ENCODE measurements at places on chromosomes 7 and 10.

DNA sequence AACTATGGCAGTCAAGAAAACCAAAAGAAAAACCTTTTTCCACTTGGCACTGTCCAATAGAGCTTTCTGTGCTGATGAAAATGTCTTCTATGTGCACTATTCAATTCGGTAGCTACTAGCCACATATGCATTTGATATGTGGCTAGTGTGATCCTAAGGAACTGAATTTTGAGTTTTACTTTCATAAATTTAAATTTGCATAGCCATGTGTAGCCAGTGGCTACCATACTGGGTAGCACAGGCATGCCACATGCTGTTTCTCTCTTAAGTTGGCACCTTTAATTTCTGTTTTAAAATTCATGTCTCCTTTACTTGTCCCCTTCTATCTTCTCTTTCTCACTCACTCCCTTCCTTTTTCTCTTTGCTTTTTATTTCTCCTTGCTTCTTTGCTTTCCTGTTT lies 455.7 kb downstream of the AUTS2 start:
- DNase-seq, result no peak

- no peak for DNase-seq
These were observed 262.3 kb downstream of the PTEN start for GRCh38 chr10:88125766-88126165.

DNA sequence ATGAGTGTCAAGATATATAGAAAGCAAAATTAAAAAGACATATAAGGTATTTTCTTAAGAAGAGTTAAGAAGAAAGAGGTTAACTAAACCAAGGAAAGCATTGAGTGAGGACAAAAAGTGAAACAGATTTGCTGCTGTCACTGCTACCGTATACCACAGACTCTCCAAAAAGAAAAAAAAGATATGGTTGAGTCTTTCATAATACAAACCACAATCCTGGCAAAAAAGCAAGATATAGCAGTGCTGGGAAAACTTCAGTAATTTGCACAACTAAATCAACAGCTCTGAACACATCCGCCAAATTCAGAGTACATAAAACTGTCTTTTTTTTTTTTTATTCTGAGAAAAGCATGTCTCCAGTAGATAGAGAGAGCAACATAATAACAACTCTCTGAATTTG lies 114.7 kb downstream of the ETV1 start:
- DNase-seq, result no peak

- DNase-seq, result no peak
These were observed 39.9 kb downstream of the ADCYAP1R1 start for GRCh38 chr7:31091924-31092434.

- no peak for DNase-seq
These were observed 14.0 kb downstream of the C10orf88 start for GRCh38 chr10:122939856-122940543.

DNA sequence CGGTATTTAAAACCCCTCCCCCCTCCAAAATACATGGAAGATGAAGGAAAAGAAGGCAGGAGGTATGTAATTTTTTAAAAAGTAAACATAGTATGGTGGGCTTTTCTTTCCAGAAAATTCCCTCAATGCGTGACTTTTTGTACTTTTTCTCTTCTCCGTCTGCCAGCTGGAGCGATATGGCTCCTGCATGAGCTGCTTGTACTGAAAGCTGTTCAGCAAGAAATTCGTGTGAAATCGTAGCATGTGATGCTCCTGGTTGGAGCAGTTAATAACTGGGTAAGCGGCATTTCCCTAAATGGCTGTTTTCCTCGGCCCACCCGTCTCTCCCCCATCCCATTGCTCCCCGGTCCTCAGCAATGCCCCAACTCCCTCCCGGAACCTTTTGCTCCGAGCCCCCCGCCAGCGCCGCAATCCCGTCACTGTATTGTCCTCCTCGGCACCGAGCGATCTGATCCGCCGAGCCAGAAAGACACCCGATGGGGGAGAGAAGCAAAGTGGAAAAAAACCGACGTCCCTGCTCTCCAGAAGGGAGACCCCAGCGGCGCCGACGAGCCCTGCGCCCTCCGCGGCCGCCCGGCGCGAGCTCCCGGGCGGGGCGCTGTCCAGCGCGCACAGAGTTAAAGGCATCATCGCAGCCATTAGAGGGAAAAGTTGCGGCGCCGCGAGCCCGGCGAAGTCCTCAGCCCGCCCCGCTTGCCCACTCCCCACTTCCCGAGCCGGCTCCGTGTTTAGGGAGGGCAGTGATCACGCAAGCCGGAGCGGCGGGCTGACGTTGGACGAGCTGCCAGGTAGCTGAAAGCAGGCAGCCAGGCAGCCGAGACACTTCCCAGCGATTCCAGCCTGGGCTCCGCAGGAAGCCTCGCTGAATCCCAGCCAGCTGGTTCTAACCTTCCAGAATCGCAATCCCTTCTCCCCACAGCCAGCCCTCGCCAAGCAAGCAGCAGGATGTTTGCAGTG lies at the start of gene VSTM2A:
TSS of gene VSTM2A (plus strand) at position 707 of the 957 bp plus-strand sequence. CDS start 356 bp downstream, outside the sequence.
- DNase-seq, result peak; percentile 8

DNA sequence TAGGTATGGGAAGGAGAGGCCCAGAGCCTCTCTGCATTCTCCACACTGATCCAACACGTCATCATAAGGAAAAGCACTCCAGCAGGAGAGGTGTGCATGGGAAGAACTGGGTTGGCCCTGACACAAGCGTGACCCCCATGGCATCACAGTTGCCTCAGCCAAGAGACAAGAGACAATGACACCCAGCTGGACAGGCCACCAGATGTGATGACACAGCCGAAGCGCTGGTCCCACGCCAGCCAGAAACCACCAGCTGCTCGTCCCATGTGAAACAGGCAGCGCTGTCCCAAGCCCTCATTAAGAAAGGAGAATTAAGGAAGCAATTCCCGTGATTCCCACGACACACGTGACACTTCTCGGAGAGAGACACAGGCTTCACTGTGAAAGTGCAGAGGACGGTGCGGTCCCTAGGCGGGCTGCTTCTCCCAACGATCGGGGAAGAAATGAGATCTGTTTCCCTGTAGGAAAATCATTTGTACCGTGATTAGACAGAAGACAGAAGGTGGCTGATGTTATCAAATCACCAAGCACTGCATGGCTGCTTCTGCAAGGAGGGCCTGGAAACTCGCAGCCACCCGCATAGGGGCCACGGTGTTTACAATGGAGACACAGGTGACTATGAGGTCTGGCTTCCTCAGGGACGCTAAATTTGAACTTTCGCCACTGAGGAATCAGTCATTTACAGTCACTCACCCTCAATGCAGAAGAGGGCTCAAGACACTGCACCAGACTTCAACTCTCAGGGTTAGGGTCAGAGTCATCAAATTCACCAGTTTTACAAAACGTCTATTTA lies 74.5 kb downstream of the DIP2C start:
- no peak for DNase-seq
